ENCODE measurements at places on chromosomes 7 and 10. TPM values are rescaled to one million over a fixed set of nuclear protein-coding genes. Genes with fewer than 3 reads are reported as not detected.

Gene CPA1
- total RNA-seq = not detected

Gene LEP
- total RNA-seq = 0.27 TPM

Gene CAMK2B
- 2.0 TPM for total RNA-seq

GRCh38 chr7:80623503-80624252, 14.8 kb upstream of the CD36 start:
- no peak for DNase-seq

- DNase-seq = no peak
Observed at GRCh38 chr7:20312562-20312961, 18.1 kb upstream of the ITGB8 start.

DNA sequence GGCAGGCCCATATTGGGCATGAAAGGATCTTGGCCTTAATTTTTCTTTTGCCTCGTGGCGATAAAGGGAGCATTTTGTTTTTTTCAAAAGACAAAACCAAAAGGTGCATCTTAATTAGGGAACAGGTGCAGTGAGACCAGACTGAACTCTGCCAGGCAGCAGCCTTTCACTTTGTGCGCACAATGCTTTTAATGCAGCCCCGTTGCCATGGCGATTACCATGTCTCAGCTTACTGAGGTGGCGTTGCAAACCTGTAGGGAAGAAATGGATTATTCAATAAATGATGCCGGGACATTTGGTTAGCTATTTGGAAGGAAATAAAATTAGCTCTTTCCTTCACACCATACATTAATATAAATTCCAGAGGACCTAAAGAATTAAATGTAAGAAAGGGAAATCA, 61.9 kb downstream of the MYL10 start:
- peak; percentile 19 for DNase-seq

Gene MPP7
- total RNA-seq = 50.3 TPM

GRCh38 chr10:65213170-65213569, 1692.0 kb downstream of the REEP3 start:
- no peak for DNase-seq

- no peak for DNase-seq
Observed at GRCh38 chr7:74674166-74674565, 16.6 kb downstream of the GTF2I start.

GRCh38 chr10:119812684-119813083, 60.0 kb downstream of the MCMBP start:
- no peak for DNase-seq

DNA sequence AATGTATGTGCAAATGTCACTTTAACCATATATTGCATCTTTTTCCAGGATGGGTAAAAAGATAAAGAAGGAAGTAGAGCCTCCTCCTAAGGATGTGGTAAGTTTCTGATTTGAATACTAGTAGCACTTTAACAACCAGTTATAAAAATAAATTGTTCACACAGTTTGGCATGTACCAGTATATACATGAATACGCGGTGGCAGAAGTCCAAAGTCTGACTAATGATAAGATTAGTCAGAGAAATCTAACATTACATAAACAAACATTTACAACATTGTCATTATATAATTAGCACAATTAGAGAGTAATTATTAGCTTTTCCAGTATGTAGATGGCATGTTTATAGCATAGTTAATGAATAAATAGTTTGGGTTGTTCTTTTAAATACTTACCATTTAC, 4.1 kb downstream of the ARMC3 start:
- DNase-seq = no peak

GRCh38 chr10:15824498-15824897, 35.8 kb downstream of the MINDY3 start:
- no peak for DNase-seq

DNA sequence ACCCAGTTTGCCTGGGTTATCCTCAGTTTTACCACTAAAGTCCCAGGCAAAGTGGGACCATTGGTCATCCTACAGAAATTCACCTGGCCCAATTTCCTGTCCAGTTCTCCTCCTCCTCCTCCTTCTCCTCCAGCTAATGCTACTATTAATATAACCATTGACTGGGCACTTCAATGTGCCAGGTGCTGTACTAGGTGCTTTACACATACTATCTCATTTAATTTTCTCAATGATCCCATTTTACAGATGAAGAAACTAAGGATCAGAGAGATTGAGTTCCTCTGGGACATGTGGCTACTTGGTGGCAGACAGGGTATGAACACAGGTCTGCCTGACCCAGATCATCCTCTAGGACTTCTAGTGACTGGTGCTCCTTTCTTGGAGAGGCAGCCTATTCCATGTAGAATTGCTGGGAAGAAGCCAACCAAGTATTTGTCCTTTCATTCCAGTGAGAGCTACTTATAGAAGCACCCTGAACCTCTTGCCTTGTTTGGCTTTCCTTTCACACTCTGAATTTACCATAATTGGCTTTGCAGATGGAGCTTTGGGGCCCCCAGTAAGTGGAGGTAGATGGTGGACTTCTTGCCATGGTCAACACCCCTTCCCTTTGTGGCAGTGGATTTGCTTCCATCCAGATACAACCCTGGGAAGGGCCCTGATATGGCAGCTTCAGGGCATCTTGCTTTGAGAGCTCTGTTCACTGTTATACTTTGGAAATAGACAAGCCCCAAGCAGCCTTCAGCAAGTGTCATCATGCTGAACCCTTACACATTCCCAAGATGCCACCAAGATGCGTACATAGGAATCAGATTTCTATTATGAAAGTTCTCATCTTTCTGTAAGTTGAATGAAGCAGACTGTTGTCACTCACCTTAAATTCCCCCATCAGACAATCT, 78.7 kb downstream of the MYOF start:
- no peak for DNase-seq

Gene HOXA6
- 4.2 TPM for total RNA-seq

DNA sequence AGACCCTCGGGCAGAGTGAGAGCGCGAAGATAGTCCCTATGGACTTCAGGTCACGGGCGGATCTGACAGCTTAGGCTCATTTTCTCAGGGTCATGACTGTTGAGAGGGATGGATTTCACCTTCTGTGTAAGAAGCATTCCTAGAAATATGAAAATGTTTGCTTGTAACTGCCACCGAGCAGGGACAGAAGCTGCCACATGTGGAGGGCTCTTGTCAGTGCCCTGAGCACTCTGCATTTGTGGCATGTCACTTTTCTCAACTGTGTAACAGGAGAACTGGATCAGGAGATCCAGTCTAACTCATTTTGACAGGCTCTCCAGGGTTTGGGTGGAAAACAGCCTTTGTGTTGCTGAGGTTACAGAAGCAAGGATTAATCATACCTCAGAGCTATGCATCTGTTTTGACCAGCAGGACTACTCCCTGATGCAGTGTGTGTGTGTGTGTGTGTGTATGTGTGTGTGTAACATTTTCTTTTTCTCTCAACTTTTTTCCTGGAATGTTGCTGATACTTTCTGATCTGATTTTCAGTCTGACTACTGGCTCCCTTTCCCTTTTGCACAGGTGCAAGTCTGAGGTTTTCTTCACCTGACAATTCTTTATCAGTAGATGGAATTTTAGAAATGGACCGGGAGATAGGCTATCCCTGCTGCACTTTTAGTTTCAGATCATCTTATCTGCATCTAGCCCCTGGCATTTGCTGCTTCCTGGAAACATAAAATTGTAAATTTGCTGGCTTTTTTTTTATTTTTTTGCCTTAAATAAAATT, 183.3 kb downstream of the STK31 start:
- DNase-seq = no peak

- DNase-seq = no peak
Observed at GRCh38 chr10:44910602-44911001, 535 bp upstream of the TMEM72 start.
